ENCODE measurements at places on chromosomes 16 and 17. TPM values are rescaled to one million over a fixed set of nuclear protein-coding genes. Genes with fewer than 3 reads are reported as not detected.

Gene NPIPA8
- total RNA-seq, result 0.46 TPM

Gene PERCC1
- not detected for total RNA-seq

Gene HS3ST3B1
- total RNA-seq, result 2.6 TPM

Gene SLC6A2
- total RNA-seq, result not detected

Gene CCDC200
- total RNA-seq, result not detected

Gene CES3
- total RNA-seq, result 0.62 TPM

Gene HASPIN
- 0.30 TPM for total RNA-seq

Gene SOX8
- 1.8 TPM for total RNA-seq

Gene NGFR
- 9.9 TPM for total RNA-seq

Gene SLC5A2
- total RNA-seq, result not detected

Gene TNS4
- not detected for total RNA-seq

Gene KCTD2
- total RNA-seq, result 43.2 TPM

Gene RCVRN
- total RNA-seq, result 0.70 TPM

Gene STX1B
- 1.6 TPM for total RNA-seq

Gene CMTM2
- total RNA-seq, result 1.3 TPM

Gene GGA3
- 24.2 TPM for total RNA-seq

Gene MT1A
- total RNA-seq, result 1.5 TPM

GRCh38 chr17:74748279-74748528 is 224 bp upstream of the NHERF1 start:
- no peak for DNase-seq

GRCh38 chr16:85505794-85506634 is 107.1 kb upstream of the GSE1 start:
- DNase-seq, result no peak

GRCh38 chr17:60891149-60891548 is 213.5 kb downstream of the BCAS3 start:
- DNase-seq, result no peak

GRCh38 chr16:74892574-74893461 is 92.1 kb downstream of the WDR59 start:
- no peak for DNase-seq

- no peak for DNase-seq
These were observed 451.5 kb upstream of the HSBP1 start for GRCh38 chr16:83356266-83356665.

GRCh38 chr16:12433691-12434390 is 369.8 kb downstream of the CPPED1 start:
- DNase-seq, result no peak

- DNase-seq, result peak; percentile 73
These were observed 7.1 kb upstream of the SLC5A11 start for GRCh38 chr16:24838554-24839266.

DNA sequence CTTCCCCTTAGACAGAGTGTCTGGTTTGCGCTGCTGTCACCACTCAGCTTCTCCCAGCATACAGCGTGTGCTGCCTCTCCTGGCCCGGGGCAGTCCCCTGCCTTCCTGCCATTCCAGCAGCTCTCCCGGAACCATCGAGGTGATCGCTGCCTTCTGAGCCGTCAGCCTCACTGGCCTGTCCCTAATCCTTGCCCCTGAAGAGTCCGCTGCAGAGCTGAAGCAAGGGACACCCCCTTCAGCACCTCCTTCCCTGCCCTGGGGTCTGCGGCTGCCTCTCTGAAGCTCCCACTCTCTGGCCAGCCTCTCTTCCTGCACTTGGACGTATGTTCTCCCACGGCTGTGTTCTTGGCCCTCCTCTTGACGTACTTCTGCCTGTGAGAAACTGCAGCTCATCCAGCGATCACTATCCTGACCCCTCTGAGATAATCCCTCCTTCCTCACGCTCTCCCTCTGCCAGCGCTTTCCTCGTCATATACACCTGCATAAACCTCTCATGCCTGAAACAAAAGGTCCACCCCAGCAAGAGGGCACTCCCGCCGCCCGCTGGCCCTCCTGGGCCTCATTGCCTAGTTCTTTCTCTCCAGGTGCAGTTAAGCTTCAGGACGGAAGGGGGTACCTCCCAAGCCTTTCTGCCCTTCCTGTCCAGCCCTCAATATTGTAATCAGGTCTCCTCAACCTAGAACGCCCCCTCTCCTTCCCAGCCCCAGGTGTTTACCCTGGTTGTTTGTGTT is 220.6 kb upstream of the CHMP6 start:
- DNase-seq, result no peak

DNA sequence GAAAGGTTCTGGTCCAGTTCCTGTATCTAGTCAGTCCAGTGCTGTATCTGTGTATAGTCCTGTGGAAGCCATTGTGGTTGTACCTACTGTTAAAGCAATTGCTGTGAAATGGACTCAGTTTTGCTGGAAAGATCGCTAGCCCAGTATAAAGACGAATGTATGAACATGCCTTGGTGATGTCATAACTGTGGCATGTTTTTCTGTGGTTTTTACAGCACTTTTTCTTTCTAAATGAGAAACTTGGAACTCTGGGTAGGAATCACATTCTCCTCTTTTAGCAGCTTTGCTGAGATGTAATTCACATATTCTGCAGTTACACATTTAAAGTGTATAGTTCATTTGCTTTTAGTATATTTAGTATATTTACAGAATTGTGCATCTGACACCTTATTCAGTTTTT is 58.1 kb downstream of the MAP2K4 start:
- DNase-seq, result no peak

DNA sequence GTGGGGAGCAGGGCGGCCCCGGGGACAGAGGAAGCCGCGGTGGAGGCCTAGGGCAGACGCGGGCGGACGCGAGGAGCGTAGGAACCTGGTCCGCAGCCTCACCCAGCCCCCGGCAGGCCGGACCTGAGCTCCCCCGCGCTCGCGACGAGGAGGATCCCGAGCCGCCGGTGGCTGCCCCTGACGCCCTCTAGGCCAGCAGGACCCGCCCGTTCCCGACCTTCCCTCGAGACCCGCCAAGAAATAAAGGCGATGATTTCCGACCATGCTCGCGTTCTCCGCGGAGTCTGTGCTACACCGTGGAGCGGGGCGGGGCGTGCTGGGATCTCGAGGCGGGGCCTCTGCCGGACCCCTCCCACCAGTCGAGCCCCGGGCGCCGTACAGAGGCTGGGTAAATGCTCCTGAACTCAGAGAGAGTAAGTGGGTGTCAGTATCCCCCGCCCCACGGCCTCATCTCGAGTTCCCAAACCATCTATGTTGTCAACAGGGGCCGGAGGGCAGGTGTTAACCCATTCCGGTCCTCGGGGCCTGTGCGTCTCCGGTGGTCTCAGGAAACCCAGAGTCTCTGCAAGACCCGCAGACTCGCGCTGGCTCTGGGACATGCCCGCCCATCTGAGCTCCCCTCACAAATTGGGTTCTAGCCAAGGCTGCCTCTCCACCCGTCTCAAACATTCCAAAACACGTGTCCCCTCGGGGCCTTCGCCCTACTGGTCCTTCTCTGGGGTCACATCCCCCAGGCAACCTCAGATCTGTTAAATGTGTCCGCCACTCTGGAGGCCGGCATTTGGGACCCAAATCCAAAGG is 13.7 kb downstream of the SYCE1L start:
- peak; percentile 81 for DNase-seq

DNA sequence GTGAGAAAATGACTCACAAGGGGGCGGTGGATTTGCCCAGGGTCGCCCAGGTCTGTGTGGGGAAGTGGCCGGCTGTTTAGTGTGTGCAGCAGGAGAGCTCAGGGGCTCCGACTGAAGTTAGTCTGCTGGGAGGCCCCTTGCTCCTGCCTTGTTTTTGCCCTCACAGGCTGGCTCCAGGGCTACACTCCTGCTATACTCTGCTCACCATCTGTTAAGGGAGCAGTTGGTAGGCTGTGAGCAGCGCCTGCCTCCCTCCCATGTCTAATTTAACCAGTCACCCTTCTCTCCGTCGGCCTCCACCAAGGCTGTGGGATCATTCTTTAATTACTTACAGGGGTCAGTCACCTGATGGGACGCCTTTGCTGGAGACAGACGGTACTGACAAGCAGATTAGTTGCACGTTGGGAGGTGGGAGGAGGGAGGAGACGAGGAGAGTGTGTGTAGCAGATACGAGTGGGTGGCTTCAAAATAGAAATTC is 35.5 kb downstream of the KSR1 start:
- DNase-seq, result no peak

GRCh38 chr17:45160447-45161287 is 1.0 kb upstream of the HEXIM2 start:
- DNase-seq, result peak; percentile 89

GRCh38 chr17:79670537-79671084 is 59.8 kb upstream of the RBFOX3 start:
- no peak for DNase-seq

- DNase-seq, result peak; percentile 86
These were observed 217.8 kb downstream of the SPECC1 start for GRCh38 chr17:20226814-20227482.

GRCh38 chr17:66976781-66977201 is 12.3 kb downstream of the CACNG4 start:
- DNase-seq, result no peak

GRCh38 chr17:1275962-1276736 is 3.3 kb upstream of the TRARG1 start:
- no peak for DNase-seq

- no peak for DNase-seq
These were observed 13.1 kb downstream of the MPO start for GRCh38 chr17:58267347-58268324.

- no peak for DNase-seq
These were observed 71.5 kb downstream of the RAP1GAP2 start for GRCh38 chr17:2867441-2868424.

DNA sequence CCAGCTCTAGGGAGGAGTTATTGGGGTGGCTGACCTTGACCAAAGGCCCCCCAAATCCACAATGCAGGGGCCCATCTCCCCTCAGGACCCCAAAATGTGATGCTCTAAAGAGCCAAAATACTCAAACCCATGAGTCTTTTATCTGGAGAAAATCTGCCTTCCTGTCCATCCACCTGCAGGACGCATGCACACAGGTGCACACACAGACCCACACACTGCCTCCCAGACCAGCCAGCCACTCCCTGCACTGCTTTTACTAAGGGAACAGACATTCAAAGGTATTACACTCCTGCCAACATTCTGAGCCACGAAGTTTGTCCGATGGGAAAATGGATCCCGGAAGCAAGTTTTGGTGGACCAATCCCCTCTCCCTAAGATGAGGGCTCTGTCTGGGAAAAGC is 76.1 kb upstream of the CDH5 start:
- DNase-seq, result no peak

GRCh38 chr17:10477701-10478100 is 8.3 kb upstream of the MYH4 start:
- DNase-seq, result no peak

DNA sequence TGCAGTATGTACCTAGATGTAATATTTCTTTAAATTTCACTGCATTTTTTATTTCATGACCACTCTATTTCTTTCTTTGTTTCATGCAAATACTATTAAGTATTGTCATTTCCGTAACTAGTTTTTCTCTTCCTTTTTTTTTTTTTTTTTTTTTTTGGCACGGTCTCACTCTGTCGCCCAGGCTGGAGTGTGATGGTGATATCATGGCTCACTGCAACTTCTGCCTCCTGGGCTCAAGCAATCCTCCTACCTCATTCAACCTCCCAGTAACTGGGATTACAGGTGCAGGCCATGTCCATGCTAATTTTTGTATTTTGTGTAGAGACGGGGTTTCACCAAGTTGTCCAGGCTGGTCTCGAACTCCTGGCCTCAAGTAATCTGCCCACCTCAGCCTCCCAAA is 70.7 kb downstream of the TMEM114 start:
- no peak for DNase-seq

- no peak for DNase-seq
These were observed 605 bp downstream of the NLRP1 start for GRCh38 chr17:5583426-5584382.

DNA sequence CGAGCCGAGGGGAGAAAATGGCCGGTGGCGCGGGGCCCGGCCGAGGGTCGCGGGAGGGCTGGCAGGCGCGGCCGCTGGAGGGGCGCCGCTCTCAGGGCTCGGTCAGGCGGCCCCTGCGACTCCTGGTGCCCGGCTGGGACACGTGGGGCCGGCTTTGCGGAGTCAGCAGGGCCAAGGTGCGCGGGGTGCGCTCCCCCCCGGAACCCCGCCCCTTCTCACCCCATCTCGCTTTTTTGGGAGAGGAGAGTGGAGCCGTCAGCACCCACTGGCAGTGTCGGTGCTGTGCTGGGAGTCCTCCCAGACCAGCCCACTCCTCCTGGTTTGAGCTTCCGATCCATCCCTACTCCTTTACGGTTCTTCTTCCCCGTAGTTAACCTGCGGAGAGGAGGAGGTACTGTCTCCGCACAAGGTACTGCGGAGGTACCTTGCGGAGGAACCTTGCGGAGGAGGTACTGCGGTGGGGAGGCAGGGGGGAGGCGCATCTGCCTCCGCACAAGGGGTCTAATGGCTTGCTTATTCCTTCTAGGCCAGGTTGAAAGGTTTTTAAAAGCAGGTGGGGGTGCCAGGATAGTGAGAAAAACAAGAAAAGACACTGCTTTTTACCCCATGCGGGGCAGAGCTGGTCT is 19.1 kb upstream of the CBX8 start:
- DNase-seq, result no peak

DNA sequence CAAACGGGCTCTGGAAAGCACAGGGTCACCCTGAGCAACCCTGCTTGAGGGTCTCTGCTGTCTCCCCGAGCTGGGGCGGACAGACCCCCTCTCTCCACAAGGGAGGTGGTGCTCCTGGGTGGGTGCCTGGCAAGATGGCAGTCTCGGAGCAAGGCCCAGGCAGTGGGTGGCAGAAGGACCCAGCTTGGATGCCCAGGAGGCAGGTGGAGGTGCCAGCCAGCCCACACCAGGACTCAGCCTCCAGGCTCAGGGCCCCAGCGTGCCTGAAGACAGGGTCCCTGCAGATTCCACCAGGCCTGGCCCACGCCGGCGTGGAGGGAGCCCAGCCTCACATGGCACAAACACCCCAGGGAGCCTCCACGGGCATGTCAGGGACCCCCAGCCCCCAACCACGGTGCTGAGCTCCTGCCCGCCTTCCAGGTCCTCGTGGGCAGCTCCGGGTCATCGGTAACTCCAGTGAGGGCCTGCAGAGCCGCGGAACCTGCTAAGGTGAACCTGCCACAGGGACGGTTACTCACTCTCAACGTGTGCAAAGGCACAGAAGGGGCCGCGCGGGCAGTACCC is 20.8 kb downstream of the UNKL start:
- no peak for DNase-seq

DNA sequence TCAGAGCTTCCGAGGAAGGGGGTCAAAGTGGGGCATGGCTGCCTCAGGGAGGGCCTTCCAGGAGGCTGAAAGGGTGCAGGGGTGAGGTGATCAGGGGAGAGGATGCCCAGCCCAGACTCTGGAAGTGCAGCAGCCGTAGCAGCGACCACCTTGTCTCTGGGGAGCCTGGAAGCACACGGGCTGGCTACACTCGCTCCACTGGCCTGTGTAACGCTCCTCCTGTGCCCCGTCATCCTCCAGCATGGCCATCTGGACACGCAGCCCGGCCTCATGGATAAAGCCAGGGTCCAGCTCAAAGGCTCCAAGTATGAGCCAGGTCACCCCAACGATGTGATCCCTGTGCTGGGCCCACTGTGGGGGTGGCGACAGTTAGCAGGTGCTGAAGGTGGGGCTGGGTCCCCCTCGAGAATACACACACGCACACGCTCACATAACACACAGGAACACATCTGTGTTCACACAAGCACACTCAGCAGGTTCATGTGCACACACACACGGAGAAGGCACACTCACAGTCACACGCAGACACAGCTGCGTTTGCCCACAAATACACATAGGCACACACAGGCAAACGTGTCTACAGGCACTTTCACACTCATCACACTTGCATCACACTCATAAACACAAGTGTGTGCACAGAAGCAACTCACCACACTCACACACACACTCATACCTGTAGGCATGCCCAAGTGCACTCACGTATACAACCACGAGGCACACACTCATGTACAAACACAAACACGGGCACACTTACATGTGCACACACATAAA is 19.3 kb downstream of the POLR3K start:
- no peak for DNase-seq

All from cardiac septum (tissue), 1 donor.